ENCODE measurements at places on chromosomes 5 and 9.

- DNase-seq = no peak
These were observed 246.6 kb downstream of the SLCO4C1 start for GRCh38 chr5:102049517-102049916.

- DNase-seq = peak; percentile 36
These were observed 8.7 kb downstream of the SHROOM1 start for GRCh38 chr5:132821791-132822190.

GRCh38 chr5:179311581-179311980 is 33.7 kb downstream of the ADAMTS2 start:
- no peak for DNase-seq

GRCh38 chr9:109887079-109887478 is 107.1 kb downstream of the PALM2AKAP2 start:
- DNase-seq = peak; percentile 86

DNA sequence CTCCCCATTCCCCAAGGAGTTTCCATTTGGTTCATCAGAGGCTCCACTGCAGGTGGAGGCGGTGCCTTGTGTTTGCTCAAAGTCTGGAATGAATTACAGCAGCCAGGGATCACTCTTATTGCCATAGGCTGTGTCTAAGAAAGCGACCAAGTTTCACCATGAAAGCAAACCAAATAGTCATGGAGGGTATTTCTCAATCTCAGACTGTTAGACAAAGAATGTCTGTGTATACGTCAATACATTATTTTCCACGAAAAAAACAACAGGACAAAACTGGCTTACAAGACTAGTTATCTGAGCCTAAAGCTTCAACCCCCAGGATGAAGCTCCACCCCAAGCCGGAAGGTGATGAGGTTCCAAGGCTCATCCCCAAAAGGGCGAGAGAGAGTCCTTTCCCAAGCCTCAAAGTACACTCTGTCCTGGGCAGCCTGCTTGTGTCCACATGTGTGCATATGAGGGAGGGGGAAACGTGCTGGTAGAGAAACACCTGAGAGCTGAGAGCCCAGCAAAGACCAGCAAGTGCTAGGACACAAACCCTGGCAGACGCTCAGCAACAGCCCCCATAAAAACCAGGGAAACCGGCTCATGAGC is 4.3 kb downstream of the B4GALT1 start:
- peak; percentile 87 for DNase-seq

DNA sequence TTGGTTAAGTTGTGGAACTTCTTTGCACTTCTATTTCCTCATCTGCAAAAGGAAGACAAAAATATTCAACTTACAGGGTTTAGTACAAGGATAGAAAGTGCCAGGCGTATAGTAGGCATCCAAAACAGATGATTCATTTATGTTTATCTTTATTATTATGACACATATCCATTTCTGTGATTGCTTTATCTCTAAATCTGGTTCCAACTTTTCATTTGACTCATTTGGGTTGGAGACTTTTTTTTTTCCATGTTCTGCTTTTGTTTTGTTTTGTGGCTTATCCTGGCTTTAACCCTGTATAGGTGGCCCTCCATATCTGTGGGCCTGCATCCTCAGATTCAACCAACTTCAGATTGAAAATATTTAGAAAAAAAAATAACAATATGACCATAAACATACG is 186.7 kb upstream of the SLC24A2 start:
- no peak for DNase-seq

DNA sequence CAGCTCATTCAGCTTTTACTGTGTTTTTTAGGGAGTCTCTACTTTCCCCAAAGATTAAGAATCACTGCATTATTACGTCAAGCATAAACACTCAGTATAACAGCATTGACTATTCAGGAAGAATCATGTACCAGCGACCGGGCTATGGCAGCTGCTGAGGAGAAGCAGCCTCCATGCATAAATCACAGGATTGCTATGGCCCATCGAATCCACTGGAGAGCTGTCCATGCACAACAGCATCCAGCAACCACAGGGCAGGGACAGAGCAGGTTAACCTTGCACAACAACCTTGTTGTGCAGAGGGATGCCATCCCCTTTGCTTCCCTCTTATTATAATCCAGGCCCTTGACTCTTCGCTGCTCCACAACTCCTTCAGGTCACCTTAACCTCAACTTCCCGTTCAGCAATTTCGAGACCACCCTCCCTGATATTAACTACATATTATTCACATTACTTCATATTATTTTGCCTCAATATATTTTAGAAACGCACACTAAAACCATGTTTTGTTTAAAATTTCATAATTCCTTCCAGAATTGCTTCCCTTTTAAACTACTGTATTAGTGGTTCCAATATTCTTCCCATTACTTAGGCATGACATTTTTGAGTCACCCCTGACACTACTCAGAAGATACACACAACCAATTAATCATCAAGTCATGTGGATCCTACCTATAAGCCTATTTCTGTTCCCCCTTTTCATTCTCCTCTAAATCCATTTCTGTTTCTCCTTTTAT is 991 bp downstream of the IARS1 start:
- peak; percentile 14 for DNase-seq

GRCh38 chr5:125205601-125206225 is 459.3 kb upstream of the ZNF608 start:
- DNase-seq = no peak

GRCh38 chr9:78144663-78145377 is 91.1 kb upstream of the CEP78 start:
- no peak for DNase-seq

- no peak for DNase-seq
These were observed 58.4 kb downstream of the UGCG start for GRCh38 chr9:111955048-111955447.

GRCh38 chr5:180820788-180821321 is 18.2 kb upstream of the MGAT1 start:
- DNase-seq = no peak

DNA sequence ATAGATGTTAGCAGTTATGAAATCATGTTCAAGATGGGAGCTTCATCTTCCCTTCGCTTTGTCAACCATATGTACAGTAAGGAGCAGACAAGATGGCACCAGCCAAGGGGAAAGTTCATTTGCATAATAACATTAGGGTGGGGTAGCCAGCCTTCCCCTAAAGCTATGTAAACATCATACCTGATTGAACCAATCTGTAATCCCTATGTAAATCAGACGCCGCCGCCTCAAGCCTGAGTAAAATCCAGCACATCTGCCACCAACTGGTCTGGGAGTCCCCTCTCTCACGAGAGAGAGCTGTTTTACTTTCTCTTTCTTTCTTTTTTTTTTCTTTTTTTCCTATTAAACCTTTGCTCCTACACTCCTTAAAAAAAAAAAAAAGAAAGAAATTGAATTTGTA is 30.8 kb upstream of the REEP2 start:
- no peak for DNase-seq

- DNase-seq = peak; percentile 85
These were observed 138.3 kb downstream of the RFK start for GRCh38 chr9:76255781-76256455.

- DNase-seq = peak; percentile 69
These were observed 609.8 kb downstream of the IRX1 start for GRCh38 chr5:4205398-4205797.

DNA sequence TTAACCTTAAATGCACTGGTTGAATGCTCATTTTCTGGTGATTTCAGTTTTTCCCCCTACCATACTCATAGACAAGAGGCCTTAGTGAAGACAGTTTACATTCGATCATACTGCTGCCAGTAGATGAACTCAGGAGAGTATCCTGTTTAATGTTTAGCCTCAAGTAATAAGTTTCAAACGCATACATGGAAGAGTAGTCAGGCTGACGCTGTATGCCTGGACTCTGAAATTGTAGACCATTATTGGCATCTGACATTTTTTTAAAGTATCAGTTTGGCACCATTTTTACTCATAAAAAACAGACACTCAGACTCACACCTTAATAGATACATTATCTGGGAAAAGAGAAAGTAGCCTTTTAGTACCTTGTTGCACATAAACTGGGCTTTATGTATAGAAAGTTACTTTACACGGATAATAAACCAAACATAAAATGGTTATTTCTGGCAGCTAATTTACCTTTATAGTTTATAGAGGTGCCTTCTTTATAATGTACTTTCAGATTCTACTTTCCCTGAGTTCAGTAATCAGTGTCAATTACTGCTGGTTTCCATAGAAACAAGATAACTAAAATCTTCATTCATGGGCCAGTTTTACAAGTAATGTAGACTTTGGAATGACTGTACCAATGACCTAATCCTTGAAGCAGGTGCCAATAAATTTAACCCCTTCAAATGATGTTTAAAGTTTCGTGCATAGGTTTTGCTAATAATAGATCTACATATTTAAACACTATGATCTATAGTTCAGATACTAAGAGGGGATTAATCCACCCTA is 183.8 kb upstream of the ITGA1 start:
- no peak for DNase-seq

- no peak for DNase-seq
These were observed 3.2 kb upstream of the FBLL1 start for GRCh38 chr5:168525856-168526255.

DNA sequence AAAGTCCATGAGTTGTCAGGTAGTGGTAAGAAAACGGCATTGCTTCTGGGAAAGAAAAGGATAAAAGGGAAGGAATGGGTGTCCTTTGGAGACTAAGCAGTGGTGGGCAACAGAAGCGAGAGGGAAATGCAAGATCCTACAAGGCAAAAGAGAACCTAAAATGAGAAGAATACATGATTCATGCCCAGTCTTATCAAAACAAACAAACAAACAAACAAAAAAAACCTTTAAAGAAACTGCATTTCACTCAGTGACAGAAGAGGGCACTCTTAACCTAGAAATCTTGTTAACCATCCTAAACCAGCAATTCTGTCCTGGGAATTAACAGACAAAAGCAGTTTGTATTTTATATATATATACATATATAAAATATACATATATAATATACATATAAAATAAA is 88.5 kb downstream of the SUSD1 start:
- no peak for DNase-seq

DNA sequence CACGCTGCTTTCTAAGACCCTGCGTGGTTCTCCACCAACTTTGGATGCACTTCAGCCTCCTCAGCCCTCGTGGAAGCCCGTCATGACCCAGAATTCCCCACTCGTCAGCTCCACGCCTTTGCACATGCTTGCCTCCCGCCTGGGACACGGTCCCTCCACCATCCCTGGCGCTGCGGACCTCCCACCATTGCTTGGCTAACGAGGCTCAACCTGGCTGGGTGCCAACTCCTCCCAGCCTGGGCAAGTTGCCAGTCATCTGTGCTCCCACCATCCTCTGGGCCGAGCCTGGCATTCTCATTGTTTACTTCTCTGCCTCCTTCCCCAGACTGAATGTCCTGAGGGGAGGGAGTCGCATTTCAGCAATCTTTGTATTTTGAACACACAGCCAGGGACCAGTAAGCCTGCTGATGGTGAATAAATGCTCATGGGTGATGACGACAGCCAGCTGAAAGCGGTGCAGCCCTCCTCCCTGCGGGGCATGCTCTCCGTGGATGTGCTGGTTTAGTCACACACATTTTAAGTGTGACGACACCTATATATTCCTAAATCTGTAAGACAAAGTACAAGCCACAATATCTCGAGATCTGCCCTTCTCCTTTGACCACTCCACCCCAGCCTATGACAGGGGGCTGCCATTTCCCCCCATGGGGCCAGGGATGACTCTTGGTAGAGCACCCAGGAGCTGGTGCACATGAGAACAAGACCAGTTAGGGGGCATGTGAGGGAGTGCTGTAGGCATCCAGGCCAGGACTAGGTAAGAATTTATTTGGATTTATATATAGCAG is 37.6 kb downstream of the ANKRD33B start:
- peak; percentile 76 for DNase-seq

All from fibroblast of skin of abdomen (primary cell).